Heart right ventricle (tissue), 16 donors: ENCODE measurements at places on chromosomes 16 and 17. TPM values are rescaled to one million over a fixed set of nuclear protein-coding genes. Genes with fewer than 3 reads are reported as not detected.

GRCh38 chr16:20316715-20317114, 10.6 kb downstream of the GP2 start:
- no peak overlapping the region for H3K4me3 ChIP-seq
- no peaks in the 10 kb centered on the region for H3K36me3 ChIP-seq
- peaks cover 17% of the 10 kb centered on the region for H3K27me3 ChIP-seq

GRCh38 chr16:69924041-69924775, 26.9 kb upstream of the CLEC18A start:
- no peak overlapping the region for H3K4me3 ChIP-seq
- H3K36me3 ChIP-seq: peaks cover 27% of the 10 kb centered on the region
- H3K4me1 ChIP-seq: peaks cover 67% of the 10 kb centered on the region
- H3K27ac ChIP-seq: peak overlapping the region; percentile 75

- no peaks in the 10 kb centered on the region for H3K36me3 ChIP-seq
- peak overlapping the region; percentile 90 for H3K27ac ChIP-seq
- no peaks in the 10 kb centered on the region for H3K27me3 ChIP-seq
- no peaks in the 10 kb centered on the region for H3K4me1 ChIP-seq
- H3K4me3 ChIP-seq: peak overlapping the region; percentile 97
Observed at GRCh38 chr17:70168044-70168976, 1.0 kb upstream of the KCNJ2 start.

GRCh38 chr17:66152756-66153155, 39.2 kb downstream of the CEP112 start:
- no peak overlapping the region for H3K4me3 ChIP-seq
- no peak overlapping the region for H3K27ac ChIP-seq
- no peak for DNase-seq
- H3K36me3 ChIP-seq: no peaks in the 10 kb centered on the region
- no peaks in the 10 kb centered on the region for H3K4me1 ChIP-seq
- no peaks in the 10 kb centered on the region for H3K27me3 ChIP-seq

DNA sequence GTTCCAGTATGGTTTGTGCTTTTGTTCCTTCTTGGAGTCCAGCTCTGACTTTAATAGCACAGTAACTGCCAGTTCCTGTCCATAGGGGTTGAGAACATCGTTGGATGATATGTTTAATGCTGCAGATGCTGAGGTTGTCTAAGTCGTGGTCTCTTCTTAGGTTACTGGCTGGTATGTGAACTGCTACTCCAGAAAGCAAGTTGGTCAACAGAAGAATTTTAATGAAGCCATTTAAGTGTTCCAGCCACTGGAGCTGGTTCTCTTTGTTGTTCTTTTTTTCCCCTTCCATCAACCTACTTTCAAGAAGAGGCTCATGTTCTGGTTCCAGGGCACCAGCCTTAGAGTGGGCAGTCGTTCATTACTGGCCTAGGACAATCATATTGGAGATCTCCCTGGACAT, 140.3 kb upstream of the TBX2 start:
- no peaks in the 10 kb centered on the region for H3K27me3 ChIP-seq
- no peaks in the 10 kb centered on the region for H3K36me3 ChIP-seq
- no peak overlapping the region for H3K4me3 ChIP-seq
- H3K27ac ChIP-seq: peak overlapping the region; percentile 85

Gene INCA1
- 2.5 TPM for total RNA-seq

DNA sequence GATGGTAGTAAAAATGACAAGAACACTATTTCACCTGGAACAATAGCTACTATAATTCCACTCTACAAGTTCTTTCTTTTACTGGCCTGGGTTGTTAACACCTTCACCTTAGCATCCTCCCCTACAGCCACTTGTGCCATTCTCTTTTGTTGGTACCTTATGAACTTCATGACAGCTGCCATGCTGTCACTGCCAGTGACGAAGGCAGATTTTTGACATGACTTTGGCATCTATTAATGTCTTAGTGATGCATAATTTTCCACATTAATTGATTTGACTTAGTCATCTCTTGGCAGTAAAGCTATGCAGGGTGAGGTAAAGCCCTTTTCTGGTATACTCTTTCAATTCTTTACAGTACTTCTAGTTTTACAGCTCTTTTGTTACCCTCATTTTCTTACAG, 207.9 kb downstream of the TANC2 start:
- no peak for DNase-seq
- no peaks in the 10 kb centered on the region for H3K27me3 ChIP-seq
- no peaks in the 10 kb centered on the region for H3K36me3 ChIP-seq
- H3K27ac ChIP-seq: no peak overlapping the region
- no peak overlapping the region for H3K4me3 ChIP-seq
- H3K4me1 ChIP-seq: no peaks in the 10 kb centered on the region

DNA sequence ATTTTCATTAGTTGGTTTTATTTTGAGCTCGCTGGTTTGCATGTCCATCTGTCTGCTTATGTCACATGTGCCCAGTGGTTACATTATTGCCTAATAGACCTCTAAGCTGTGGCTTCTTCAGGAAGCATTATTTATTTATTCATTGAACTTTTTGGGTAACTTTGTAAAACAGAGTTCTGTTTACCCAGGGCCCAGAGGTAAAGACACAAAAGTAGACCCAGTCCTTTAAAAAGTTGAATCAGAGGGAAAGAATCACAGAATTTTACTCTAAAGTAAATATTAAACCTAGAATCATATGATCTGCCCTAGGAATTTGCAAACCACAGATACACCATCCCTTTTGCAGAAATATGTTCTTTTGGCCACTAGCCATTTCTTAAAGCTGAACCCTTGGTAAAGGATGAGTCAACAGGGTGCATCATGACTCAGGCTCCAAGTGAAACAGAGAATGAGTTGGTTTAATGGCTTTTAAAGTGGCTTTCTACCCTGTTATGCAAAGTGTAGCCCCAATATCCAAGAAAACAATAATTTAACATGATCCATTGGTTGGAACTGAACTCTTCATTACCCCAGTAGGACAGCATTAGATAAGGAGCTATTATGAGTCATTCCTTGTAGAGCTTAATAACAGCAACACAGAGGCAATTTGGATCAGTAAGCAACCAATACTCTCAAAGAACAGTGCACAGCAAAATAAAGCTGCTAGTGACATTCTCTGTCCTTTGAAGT, 236.3 kb downstream of the KCNJ2 start:
- H3K27ac ChIP-seq: no peak overlapping the region
- no peaks in the 10 kb centered on the region for H3K27me3 ChIP-seq
- no peak overlapping the region for H3K4me3 ChIP-seq
- no peaks in the 10 kb centered on the region for H3K4me1 ChIP-seq

Gene ESRP2
- 1.0 TPM for total RNA-seq

Gene KRTAP1-1
- total RNA-seq: not detected

DNA sequence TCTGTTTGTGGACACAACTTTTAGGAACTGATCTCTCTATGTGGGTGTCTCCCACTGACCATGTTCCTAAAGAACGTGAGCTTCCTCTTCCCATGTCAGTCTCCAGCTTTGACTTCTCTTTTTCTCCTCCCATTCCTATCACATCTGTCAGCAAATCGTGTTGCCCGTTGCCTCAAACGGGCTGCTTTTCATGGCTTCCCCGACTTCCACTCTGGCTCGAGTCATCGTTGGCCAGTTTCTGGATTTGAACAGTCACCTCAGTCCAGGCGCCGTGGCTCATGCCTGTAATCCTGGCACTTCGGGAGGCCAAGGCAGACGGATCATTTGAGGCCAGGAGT, 5.4 kb downstream of the ABCC1 start:
- no peak for DNase-seq
- no peaks in the 10 kb centered on the region for H3K27me3 ChIP-seq
- no peak overlapping the region for H3K4me3 ChIP-seq
- peaks cover 22% of the 10 kb centered on the region for H3K4me1 ChIP-seq

DNA sequence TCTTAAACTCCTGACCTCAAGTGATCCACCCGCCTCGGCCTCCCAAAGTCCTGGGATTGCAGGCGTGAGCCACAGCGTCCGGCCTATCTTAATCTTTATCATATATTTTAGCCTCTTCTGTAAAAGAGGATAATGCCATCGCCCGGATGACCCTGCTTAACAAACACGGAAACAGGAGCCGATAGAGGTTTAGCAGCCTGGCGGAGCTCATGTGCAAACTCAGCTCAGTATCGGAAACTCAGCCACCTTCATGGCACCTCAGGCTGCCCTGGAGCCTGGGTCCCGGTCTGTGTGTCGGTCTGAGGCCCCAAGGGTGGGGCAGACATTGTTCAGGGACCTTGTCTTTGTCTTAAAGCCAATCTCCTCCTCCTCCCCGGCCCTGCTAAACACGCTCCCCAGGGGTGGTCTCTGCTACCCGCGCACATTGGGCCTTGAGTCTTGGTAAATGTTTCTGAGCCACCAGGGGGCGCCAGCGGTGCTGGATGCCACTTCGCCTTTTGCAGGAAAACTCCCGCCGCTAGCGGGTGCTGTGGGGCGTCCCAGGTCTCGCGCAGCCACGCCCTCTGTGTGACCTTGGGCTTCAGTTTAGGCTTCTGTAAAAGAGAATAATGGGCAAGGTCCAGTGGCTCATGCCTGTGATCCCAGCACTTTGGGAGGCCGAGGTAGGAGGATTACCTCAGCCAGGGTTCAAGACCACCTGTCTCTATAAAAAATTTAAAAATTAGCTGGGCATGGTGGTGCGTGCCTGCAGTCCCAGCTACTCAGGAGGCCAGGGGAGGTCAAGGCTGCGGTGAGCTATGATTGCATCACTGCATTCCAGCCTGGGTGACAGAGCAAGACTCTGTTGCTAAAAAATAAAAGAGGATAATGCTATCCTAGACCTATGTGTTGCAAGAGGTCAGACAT, 2.7 kb downstream of the CETP start:
- peak; percentile 90 for DNase-seq
- H3K4me3 ChIP-seq: no peak overlapping the region
- peaks cover 37% of the 10 kb centered on the region for H3K4me1 ChIP-seq
- no peaks in the 10 kb centered on the region for H3K36me3 ChIP-seq

Gene HOXB4
- not detected for total RNA-seq

GRCh38 chr17:36498560-36499300, 12.2 kb downstream of the ZNHIT3 start:
- H3K36me3 ChIP-seq: peaks cover 34% of the 10 kb centered on the region
- no peaks in the 10 kb centered on the region for H3K27me3 ChIP-seq
- H3K4me1 ChIP-seq: peaks cover 4% of the 10 kb centered on the region
- no peak overlapping the region for H3K27ac ChIP-seq

GRCh38 chr17:6450926-6451832, 6.9 kb downstream of the PIMREG start:
- H3K27me3 ChIP-seq: peaks cover 14% of the 10 kb centered on the region
- no peaks in the 10 kb centered on the region for H3K36me3 ChIP-seq
- H3K27ac ChIP-seq: no peak overlapping the region
- DNase-seq: no peak
- peaks cover 3% of the 10 kb centered on the region for H3K4me1 ChIP-seq

Gene MYH1
- not detected for total RNA-seq

- H3K4me3 ChIP-seq: no peak overlapping the region
- no peak for DNase-seq
- no peaks in the 10 kb centered on the region for H3K4me1 ChIP-seq
- H3K27ac ChIP-seq: no peak overlapping the region
- no peaks in the 10 kb centered on the region for H3K36me3 ChIP-seq
- H3K27me3 ChIP-seq: no peaks in the 10 kb centered on the region
Observed at GRCh38 chr16:50252082-50252611, 14.2 kb upstream of the ADCY7 start.

- no peak overlapping the region for H3K27ac ChIP-seq
- H3K4me1 ChIP-seq: peaks cover 18% of the 10 kb centered on the region
- H3K27me3 ChIP-seq: no peaks in the 10 kb centered on the region
- no peak for DNase-seq
- no peak overlapping the region for H3K4me3 ChIP-seq
Observed at GRCh38 chr17:17663160-17664063, 17.8 kb upstream of the RAI1 start.

Gene PIK3R5
- total RNA-seq: 2.4 TPM

Gene C17orf107
- 0.86 TPM for total RNA-seq

DNA sequence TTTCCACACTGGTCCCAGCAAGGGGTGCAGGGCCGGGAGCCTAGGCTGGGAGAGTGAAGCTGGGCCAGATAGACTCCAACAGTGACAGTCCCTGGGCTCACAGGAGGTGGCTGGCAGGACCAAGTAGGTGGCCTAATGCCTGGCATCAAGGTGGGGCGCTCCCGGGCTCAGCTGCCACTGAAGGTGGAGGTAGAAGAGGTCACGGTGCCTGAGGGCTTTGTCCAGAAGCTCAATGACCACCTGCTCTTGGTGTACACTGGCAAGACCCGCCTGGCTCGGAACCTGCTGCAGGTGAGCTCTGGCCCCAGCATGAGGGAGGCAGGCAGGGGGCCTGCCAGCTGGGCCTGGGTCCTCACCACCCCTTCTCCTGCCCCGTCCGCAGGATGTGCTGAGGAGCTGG, 23.8 kb downstream of the FCSK start:
- peaks cover 34% of the 10 kb centered on the region for H3K4me1 ChIP-seq
- no peak for DNase-seq
- H3K4me3 ChIP-seq: no peak overlapping the region
- no peaks in the 10 kb centered on the region for H3K27me3 ChIP-seq
- H3K36me3 ChIP-seq: no peaks in the 10 kb centered on the region
- H3K27ac ChIP-seq: peak overlapping the region; percentile 76

Gene C17orf78
- not detected for total RNA-seq

DNA sequence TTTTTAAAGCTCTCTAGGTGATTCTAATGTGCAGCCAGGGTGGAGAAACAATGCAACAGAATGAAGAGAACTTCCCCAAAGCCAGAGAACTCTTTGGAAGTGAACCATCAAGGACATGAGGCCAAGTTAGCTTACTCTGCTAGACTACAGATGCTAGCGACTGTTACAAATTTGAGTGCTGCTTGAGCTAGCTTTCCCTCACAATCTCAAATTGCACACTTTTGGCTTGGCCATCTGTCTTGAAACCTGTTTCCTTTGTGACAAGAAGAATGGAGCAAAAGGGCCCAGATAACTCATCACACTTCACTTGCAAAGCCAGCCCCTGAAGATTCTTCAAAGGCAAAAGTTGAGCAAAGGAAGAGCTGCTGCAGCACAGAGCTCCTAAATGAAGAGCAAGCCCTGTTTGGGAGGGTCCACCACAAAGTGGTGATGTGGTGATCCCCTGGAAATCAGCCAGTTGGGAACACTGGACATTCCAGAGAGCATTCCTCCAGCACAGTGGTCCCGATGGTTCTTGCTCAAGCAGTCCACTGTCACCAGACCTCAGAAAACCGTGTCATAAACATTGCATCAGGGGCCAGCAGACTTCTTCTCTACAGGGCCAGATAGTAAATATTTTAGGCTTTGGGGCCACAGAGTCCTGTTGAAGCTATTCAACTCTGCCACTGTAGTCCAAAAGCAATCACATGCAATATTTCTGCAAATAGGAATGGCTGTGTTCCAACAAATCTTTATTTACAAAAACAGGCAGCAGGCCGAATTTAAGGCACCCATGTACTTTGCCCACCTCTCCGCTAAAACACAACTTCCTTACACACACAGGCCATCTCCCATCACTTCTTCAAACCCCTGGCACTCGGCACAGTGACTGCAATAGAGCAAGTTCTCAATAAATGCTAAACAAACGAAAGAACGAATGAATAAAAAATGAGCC, 21.2 kb downstream of the SLC39A11 start:
- H3K4me3 ChIP-seq: no peak overlapping the region
- no peak overlapping the region for H3K27ac ChIP-seq
- H3K4me1 ChIP-seq: peaks cover 18% of the 10 kb centered on the region
- no peak for DNase-seq
- no peaks in the 10 kb centered on the region for H3K36me3 ChIP-seq

DNA sequence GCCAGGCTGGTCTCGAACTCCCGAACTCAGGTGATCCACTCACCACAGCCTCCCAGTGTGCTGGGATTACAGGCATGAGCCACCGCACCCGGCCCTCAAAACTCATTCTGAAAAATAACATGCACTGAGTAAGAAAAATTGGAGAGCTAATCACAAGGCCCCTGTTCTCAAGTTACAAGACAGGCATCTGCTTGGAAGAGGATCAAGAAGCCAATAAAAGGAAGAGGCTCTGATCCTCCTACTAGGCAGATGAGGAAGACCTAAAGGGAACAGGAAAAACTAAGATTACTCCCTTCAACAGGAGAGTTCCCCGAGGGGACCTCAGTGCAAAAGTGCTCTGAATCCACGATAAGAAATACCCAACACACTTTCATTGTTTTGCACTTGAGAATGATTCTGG, 18.4 kb downstream of the BLMH start:
- no peaks in the 10 kb centered on the region for H3K4me1 ChIP-seq
- no peak overlapping the region for H3K4me3 ChIP-seq
- no peaks in the 10 kb centered on the region for H3K27me3 ChIP-seq
- no peak overlapping the region for H3K27ac ChIP-seq
- DNase-seq: no peak
